LoVo (cell line): ENCODE measurements at places on chromosomes 1 and 21.

- no peak for DNase-seq
Observed at GRCh38 chr1:234750922-234751627, 141.1 kb upstream of the IRF2BP2 start.

GRCh38 chr1:16441282-16441665 lies 750 bp downstream of the NECAP2 start:
- no peak for DNase-seq

- no peak for DNase-seq
Observed at GRCh38 chr1:90007979-90008404, 13.1 kb downstream of the ZNF326 start.

DNA sequence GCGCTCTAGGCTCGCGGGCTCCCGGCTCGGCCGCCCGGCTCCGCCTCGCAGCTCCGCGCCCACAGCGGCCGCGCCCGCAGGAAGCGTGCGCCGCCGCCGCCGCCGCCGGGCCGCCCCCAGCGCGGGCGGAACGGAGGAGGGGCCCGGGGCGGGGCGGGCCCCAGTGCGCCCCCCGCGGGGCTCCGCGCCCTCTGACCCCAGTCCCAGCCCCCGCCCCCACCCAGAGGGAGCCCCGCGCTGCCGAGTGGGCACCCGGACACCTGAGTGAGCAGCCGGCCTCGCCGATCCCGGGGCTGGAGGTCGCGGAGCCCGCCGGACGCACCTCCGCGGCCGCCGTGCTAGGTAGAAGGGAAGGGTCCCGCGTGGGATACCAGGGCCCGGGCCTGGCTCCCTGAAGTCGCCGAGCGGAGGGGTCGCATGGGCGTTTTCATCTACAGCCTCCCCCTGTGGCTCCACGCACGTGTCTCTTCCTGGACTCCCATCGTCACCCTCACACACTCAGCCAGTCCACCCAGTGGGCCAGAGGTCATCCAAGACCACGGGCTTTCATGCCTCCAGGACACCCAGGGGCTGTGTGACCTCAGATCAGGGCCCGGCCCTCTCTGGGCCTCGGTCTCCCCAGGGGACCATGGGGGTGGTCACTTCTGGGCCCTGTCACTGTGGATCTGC lies at the start of gene SDC3:
TSS of gene SDC3 (minus strand) at position 63 of the 669 bp plus-strand sequence. CDS start 172 bp downstream, outside the sequence.
- peak; percentile 41 for DNase-seq

DNA sequence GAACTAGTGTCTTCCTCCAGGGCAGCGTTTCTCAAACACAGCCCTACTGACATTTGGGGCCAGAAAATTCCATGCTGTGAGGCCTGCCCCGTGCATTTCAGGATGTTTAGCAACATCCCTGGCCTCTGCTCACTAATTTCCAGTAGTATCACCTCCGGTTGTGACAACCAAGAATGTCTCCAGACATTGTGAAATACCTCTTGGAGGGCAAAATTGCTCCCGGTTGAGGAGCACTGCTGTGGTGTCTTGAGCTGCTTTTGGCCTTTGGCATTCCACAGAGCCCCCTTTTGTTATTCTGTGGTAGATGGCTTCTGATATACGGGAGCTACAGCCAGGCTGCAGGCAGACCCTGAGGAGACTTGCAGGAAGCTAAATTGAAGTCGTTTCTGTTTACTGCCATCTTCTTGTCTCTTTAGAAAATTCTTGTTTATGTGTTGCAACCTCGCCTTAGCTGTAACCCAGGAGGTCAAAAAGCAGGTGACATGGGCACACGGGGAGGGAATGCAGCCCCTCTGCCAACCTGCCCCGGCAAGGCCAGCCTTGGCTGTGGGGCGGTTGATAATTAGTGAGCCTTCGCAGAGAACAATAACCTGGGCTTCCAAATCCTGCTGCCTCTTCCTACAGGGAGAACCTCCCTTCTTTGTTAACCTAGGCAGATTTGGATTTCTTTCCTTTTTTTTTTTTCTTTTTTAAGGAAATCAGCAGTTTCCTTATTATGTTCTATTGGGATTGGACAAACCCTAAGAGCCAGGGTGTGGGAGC lies 74.7 kb upstream of the AKT3 start:
- DNase-seq: no peak

DNA sequence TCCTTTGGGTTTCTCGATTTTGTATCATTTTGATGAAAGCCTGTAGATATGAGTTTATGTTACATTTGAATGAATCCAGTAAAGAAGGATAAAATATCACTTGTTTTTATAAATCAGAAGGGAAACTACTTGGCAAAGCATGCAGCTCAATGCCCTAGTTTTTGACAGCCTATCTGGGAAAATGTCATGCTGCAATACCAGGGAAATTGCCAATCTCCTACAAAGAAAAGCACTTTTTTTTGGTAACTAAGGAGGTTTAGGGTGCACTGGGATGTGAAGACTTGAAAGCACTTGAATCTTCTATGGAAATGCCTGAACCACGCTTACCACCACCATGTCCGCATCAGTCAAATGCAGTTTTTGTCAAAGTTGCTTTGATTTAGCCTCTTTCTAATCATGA lies 446.9 kb upstream of the LRRC7 start:
- DNase-seq: no peak

DNA sequence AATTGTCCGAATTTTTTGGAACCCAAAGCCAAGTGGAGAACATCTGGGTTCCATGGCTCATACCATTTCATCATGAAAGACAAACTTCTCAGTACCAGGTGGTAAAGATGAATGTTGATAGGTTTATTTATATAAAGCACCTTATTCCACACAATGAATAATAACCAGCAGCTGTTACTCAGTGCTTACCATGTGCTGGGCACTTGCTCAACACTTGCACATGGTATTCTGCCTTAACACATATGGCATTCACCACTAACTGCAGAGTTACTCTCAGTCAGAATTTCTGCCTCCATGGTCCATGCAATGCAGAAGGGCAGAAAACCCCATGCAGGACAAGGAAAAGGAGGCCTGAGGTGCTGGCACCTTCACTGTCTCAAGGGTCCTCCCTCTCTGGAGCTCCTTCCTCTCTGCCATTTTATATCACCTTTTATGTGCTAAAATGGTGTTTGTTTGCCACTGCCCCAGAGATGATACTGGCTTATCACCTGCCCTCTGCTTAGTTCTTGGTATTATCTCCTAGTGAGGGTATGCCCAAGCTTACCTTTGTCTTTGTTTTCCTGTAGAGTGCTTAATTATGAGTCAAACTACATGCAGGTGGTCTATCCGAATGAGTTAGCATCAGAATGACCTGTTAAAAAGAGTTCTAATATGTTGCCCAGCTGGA lies 76.7 kb upstream of the ZNF326 start:
- DNase-seq: no peak

GRCh38 chr21:31090376-31090775 lies 52.1 kb upstream of the KRTAP19-8 start:
- DNase-seq: no peak
